ENCODE measurements at places on chromosomes 1 and 21.

DNA sequence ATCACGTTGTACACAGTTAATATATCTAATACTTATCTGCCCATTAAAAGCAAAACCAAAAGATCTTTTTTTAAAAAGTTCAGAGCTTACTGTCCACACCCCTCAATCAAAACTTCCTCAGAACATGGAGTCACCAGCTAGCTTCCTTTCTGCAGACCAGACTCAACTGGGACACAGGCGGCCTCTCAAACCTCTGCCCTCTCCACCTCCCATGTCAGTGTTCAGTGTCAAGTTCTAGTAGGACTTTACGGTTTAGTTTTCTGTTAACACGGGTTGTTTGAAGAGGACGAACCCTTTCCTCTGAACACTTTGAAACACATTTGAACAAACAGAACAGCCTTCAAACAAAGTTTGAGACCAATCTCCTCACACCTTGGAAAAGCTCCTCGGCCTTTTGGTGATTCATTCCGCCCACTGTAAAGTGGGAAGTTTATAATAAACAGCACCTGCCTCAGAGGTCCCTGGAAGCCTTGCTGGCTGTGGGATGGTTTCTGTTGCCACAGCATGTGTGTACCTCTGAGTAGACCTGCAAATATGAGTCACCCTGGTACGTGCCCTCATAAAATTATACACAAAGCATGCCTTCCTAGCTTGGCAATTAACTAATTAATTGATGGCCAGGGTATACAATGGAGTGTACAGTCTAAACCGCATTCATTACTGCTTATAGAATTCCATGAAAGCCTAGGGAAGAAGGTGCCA lies 48.4 kb upstream of the SIPA1L2 start:
- DNase-seq: no peak

DNA sequence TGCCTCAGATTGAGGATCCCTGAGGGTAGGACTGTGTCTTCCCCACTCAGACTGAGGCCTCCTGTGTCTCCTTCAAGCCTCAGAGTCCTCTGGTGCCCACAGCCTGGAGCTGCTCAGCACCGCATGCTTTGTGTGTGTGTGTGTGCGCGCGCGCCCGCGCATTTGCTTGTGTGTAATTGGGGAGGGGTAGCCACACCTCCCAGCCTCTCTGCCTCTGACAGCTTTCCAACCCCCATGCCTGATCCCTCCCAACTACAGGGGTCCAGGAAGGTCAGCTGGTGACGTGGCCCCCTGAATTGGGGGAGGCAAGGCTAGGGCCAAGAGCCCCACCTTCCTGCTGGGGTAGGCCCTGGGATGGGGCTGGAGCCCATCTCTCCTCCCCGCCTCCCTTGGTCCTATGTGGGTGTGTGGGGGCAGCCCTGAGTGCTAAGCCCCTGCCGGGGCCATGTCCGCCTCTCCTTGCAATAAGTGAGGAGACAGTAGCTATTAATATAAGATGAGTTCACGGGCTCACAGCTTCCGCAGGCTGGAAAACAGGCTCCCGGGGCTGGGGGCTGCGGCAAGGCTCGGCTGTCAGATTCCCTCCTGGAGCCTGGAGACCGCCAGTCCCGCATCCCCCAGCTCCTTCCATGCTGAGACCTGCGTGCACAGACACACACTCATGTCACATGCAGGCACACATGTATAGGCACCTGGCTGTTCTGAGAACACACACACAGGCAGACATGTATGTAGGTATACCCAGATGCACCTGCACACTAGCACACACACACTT lies 7.0 kb downstream of the GPR3 start:
- DNase-seq: no peak

- DNase-seq: no peak
Observed at GRCh38 chr1:59692591-59692990, 122.2 kb upstream of the HOOK1 start.

DNA sequence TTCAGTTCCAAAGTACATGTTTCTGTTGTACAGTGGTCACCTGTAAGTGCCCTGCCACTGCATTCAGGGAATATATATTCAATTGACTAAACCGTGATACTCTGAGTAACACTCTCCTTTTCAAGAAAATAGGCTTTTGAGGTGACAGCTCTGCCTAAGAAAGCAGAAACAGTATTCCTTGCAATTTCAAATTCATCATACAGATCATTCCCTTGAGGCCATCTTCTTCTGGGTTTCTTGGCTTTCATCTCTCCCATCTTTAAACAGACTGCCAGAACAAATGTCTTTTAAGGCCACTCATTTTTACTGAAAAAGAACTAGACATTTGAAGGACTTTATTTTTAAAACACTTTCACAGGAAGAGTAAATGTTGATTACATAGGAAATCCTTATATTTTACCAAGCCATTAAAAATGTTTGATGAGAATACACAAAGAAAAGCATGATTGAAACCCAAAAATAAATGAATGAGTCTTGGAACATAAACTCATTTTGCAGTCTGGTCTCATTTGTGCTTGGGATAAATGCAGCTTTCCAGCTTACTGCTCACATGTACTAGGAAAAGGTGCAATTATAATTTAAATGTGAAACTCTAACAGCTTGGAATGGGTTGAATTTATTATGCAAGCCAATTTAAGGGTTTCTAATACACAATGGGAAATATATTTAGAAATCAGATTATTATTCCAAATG lies 34.7 kb downstream of the PLPPR5 start:
- DNase-seq: no peak

DNA sequence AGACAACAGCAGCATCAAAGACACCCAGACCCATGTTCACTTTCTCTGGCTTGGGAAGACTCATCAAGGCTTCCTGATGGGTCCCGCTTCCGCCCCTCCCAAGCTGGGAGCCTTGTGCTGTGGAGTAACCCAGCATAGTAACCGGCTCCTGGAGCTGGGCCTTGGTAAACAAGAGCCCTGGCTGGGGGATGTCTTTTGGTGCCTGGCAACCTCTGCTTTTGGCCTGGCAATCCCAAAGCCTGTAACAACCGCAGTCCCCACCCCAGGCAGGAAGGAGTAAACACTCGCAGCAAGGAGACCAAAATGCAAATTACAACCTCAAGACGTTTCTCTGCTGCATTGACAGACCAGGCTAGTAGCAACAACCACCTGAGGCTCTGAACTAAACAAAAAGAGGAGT lies 16.9 kb upstream of the THRAP3 start:
- DNase-seq: no peak

GRCh38 chr1:237677979-237678378 lies 212.7 kb downstream of the ZP4 start:
- DNase-seq: peak; percentile 3

DNA sequence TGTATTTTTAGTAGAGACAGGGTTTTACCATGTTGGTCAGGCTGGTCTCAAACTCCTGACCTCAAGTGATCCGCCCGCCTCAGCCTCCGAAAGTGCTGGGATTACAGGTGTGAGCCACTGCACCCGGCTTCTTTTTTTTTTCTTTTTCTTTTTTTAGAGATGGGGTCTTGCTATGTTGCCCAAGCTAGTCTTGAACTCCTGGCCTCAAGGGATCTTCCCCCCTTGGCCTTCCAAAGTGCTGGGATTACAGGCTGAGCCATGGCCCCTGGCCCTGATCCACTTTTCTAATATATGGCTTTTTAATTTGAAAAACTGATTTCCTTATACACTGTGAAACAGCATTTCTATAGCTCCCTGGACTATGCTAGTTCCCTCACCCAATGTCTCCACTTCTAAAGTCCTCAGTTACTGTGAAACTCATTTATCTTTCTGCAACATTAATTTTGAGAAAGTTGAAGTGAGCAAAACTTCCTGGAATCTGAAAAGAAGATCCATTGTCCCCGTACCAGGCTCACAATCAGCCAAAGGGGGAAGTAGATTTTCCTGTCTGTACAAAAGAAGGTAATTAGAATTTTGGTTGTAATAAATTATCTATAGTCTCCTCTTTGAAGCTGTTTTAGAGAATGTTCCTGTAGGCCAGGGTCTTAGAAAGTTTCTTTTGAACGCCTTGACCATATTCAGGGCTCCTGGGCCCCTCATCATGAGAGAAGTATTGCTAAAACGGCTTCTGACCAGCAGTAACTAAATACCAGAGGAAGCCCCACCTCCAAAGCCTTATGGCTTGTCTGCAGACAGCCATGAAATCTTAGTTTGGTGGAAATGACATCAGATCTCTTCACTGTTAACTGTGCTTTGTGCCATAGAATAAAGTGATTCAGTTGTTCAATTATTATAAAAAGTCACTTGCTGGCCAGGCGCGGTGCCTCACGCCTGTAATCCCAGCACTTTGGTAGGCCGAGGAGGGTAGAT lies 34.9 kb downstream of the DEGS1 start:
- DNase-seq: no peak

GRCh38 chr1:26330276-26330675 lies 12.5 kb downstream of the CD52 start:
- DNase-seq: no peak

DNA sequence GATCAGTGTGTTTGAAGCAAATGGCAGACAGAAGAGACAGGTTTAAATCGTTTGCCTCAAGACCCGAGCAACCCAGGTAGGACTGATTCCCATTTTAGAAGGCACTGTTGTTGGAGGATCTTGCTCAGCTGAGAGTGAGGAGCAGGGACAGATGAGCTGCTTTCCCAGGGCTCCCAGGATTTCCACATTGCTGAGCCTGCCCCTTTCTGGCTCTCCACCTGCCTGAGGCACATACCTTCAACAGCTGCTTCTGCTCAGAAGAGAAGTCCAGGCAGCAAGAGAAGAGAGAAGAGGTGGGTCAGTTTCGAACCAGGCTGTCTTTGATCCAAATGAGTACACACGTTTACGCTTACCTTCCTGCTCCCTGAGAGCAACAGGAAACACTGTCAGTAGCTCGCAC lies 5.7 kb downstream of the TNNT2 start:
- no peak for DNase-seq

- DNase-seq: no peak
Observed at GRCh38 chr1:206702803-206703202, 18.1 kb downstream of the MAPKAPK2 start.

GRCh38 chr1:33335020-33335419 lies 14.1 kb upstream of the A3GALT2 start:
- no peak for DNase-seq

DNA sequence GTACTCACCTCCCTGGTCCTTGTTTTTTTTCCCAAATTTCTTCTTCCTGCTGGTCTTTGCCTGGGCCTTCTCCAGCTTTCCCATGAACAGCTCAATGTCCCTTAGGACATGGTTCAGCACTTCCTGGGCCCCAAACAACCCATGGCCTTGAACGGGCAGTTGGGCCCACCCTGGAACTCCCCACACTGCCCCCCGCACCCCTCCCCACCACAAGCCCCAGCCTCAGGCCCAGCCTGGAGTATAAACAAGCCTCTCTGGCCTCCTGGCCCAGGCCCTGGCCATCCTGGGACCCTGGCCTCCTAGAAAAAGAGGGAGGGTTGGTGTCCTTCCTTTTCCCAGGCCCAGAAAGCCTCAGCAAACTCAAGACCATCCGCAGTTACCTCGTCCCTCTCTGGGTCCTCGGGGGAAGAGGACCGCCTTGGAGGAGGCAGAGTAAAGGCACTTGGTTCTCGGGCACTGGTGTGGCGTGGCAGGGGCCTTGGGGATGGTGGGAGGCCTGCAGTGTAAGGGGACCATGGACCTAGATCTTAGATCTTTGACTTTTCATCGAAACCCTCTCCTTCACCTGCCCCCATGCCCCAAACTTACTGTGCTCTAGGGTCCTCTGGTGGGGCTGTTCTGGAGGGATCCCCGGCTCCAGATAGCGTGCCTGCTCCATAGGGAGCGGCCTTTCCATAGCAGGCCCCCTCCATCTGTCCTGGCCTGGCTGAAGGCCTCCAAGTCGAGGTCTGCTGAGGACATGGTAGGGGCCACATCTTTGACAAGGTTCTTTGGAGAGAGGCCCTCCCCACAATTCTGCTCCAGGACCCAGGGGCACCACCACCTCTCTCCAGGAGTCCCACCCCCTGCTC lies 5.6 kb downstream of the EPS8L3 start:
- DNase-seq: no peak

DNA sequence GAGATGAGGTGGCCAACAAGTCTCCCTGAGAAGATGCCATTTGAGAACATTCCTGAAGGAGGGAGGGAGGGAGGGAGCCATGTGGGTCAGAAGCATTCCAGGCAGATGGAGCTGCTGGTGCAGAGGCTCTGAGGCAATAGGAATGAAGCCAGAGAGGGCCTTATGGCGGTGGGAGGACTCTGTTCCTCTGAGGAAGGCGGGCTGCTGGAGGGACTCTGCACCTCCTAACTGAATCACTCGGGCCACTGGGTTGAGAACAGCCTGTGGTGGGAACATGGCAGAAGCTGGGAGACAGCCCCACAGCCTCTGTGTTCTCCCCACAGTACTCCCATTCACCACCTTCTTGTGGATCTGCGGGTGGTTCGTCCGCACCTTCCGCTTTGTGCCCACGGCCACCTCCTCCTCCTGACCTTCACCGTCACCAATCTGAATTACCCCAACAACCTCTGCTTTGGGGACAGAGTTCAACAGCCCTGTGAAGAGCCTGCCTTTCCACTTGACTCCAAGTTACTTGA lies 2.4 kb upstream of the TMEM125 start:
- no peak for DNase-seq

GRCh38 chr1:67434491-67434890 lies 4.3 kb upstream of the SERBP1 start:
- no peak for DNase-seq

DNA sequence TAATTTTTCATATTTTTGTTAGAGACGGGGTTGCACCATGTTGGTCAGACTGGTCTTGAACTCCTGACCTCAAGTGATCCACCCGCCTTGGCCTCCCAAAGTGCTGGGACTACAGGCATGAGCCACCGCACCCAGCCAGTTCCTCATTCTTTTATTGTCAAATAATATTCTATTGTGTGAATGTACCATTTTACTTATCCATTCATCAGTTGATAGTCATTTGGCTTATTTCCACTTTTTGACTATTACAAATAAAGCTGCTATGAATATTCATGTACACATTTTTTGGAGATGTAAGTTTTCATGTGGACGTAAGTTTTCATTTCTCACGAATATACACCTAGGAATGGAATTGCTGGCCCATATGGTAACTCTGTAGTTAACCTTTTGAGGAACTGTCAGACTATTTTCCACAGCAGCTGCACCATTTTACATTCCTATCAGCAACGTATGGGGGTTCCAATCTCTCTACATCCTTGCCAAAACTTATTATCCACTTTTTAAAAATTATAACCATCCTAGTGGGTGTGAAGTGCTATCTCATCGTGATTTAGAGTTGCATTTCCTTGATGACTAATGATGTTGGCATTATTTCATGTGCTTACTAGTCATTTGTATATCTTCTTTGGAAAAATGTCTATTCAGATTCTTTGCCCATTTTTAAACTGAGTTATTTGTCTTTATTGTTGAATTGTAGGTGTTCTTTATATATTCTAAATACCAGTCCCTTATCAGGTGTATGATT lies 12.7 kb downstream of the PACC1 start:
- no peak for DNase-seq

DNA sequence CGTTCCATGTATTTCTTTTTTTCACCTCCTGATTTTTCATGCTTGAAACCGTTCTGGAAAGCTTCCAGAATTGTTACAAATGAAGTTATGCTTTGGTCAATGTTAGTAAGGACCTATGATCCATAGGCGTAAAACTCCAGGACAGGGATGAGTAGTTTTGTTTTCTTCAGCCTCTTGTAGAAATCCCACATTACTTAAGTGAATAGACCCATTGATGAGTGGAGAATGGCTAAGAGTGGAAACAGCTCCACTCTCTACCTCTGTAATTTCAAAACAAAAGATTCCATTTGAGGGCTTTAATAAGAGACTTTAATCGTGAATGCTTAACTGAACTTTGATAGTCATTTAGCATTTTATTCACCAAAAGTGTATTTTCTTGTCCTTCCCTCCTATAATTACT lies 3.0 kb upstream of the TGFB2 start:
- no peak for DNase-seq
